Activated T-helper 1 cell treated with anti-CD3 and anti-CD28 coated beads, Interleukin-12 subunit alpha, Interleukin-12 subunit beta, Interleukin-2, Interleukin-4 antibody, amounts not matched to agents 30 ng/mL and 10 ng/mL and 1 ng/mL, durations not matched to agents 14 hours and 24 hours and 36 hours (primary cell): ENCODE measurements at places on chromosomes 11 and 22. TPM values are rescaled to one million over a fixed set of nuclear protein-coding genes. Genes with fewer than 3 reads are reported as not detected.

The DGCR6 gene
- total RNA-seq, result 0.71 and 1.1 TPM in 2 replicates

DNA sequence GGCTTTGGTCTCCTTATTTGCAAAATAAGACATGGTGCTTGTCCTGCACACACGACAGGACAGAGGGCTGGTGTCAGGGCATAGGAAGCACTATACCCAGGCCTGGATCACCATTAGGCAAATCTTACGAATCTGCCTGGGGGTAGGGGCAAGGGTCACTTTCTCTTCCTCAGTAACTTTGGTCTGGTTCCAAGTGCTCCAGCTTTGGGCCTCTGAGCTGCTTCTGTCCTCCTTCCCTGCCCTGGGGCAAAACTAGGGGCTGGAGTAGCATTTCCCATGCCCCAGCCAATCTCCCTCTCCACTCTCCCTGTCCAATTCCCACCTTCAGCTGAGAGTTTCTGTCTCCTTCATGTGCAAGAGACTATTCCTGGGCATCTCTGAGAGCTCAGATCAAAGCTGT is 123.7 kb upstream of the NECTIN1 start:
- no peak for DNase-seq
- no peak overlapping the region for H3K27ac ChIP-seq
- no peaks in the 10 kb centered on the region for H3K36me3 ChIP-seq
- H3K4me3 ChIP-seq, result no peak overlapping the region

GRCh38 chr22:42408810-42409529 is 23.2 kb downstream of the NFAM1 start:
- H3K4me1 ChIP-seq, result no peaks in the 10 kb centered on the region
- no peak overlapping the region for H3K4me3 ChIP-seq
- no peaks in the 10 kb centered on the region for H3K27me3 ChIP-seq
- H3K36me3 ChIP-seq, result no peaks in the 10 kb centered on the region
- DNase-seq, result no peak

DNA sequence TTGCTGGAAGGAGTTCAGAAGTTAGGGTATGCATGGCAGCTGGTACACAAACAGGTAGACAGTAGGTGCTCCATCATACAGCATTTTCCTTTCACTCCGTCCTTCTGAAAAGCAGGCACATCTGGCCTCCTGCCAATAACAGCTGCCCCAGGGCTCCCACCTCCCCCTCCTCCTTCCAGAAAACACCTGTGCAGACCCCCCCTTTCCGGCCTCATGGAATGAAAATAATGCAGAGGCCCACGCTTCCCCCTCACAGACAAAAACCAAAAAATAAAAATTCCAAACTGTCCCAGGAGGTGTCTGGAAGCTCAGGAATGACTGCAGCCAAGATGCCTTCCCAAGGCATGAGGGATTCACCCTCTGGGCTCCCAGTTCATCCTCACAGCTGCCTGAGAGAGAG is 185.5 kb downstream of the MN1 start:
- no peak overlapping the region for H3K4me3 ChIP-seq
- no peak overlapping the region for H3K27ac ChIP-seq
- H3K27me3 ChIP-seq, result peaks cover 22% of the 10 kb centered on the region
- DNase-seq, result no peak
- H3K4me1 ChIP-seq, result no peaks in the 10 kb centered on the region
- H3K36me3 ChIP-seq, result no peaks in the 10 kb centered on the region

The SCGB1D1 gene
- not detected in 2 replicates for total RNA-seq

The KRTAP5-8 gene
- 0.17 TPM in 1 of 2 replicates, not detected in the other for total RNA-seq

DNA sequence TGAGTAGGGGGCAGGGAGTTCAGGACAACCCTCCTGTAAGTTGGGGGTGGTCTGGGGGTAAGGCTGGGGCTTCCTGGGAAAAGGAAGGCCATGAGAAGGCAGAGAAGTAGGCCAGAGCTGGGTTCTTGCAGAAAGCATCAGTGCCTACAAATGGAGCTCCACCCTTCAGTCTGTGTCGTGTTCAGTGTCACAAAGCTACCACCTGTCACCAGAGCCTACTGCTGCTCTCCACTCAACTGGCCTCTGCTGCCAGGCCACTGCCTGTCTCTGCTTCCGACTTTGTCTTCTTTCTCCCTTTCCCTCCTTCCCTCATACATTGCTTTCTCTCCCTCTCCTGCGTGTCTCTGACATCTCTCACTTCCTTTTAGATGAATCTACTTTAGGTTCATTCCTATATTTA is 3.4 kb upstream of the WBP2NL start:
- DNase-seq, result no peak
- H3K4me3 ChIP-seq, result no peak overlapping the region
- H3K27me3 ChIP-seq, result no peaks in the 10 kb centered on the region
- peaks cover 21% of the 10 kb centered on the region for H3K4me1 ChIP-seq
- peaks cover 10% of the 10 kb centered on the region for H3K36me3 ChIP-seq
